ENCODE measurements at places on chromosomes 16 and 17. TPM values are rescaled to one million over a fixed set of nuclear protein-coding genes. Genes with fewer than 3 reads are reported as not detected.

DNA sequence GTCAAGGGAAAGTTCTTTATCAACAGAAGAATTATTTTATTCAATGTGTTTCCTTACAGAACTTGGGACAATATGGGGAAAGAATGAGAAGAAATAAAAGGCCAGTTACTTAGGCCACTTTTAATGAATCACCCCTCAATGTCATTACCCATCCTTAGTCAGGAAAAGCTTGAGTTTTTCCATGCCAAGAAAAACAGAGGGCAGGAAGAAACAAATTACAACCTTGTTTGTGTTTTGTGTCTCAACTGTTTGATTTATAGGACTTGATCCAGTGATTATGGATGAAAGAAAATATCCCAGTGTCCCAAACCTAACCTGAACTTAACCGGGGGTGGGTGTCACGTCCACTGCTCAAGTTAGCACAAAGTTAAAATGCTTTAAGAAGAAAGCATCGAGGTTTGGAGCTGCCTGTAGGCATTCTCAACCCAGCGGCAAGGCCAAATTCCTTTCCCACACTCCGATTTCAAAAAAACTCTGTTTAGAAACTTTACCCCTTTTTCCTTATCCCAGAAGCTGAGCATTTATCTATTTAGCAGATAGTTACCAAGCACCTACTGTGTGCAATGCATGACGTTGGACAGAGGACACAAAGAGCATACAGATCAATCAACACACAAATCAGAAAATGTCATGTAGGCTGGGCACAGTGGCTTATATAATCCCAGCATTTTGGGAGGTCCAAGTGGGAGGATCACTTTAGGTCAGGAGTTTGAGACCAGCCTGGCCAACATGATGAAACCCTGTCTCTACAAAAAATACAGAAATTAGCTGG lies 14.0 kb upstream of the CYB5B start:
- no peak overlapping the region for H3K27ac ChIP-seq
- DNase-seq: no peak
- no peaks in the 10 kb centered on the region for H3K36me3 ChIP-seq
- H3K4me3 ChIP-seq: no peak overlapping the region

DNA sequence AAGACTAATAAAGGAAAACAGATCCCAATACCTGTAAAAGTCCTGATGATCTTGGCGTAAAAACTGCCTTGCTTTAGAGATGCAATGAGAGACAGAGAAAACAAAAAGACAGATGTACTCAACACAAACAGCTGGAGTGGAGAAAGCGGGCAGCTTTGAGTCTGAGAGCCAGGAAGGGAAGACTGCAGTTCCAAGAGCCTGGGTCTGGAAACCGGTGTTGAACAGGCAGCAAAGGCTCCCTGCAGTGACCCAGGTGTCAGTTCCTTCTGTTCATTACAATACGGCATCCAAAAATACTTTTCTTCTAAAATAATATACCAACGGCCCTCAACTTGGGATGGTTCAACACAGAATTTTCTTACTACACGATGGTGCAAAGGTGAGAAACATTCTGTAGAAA lies 29.6 kb downstream of the VPS53 start:
- no peaks in the 10 kb centered on the region for H3K27me3 ChIP-seq
- no peak overlapping the region for H3K4me3 ChIP-seq
- no peak for DNase-seq
- H3K36me3 ChIP-seq: no peaks in the 10 kb centered on the region
- no peak overlapping the region for H3K27ac ChIP-seq

DNA sequence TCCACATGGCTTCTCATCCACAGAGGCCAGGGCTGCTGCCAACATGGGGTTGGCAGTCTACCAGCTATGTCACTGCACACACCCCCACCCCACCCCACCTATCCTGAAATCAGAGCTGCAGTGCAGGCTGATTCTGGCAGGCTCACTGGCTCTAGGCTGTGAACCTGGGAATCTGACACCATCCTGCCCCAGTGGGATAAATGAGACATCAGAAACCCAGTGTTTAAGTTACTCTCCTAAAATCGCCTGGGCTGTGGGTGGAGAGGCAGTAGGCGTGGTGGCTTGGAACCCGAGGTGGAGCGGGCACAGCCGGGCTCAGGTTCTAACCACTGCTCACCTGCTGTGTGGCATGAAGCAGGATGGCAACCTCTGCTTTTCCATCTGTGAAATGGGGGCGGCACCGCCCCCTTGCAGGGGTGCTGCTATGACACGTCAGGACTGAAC lies 5.6 kb downstream of the SLC38A8 start:
- H3K27ac ChIP-seq: no peak overlapping the region
- H3K27me3 ChIP-seq: peaks cover 13% of the 10 kb centered on the region
- H3K4me1 ChIP-seq: no peaks in the 10 kb centered on the region

DNA sequence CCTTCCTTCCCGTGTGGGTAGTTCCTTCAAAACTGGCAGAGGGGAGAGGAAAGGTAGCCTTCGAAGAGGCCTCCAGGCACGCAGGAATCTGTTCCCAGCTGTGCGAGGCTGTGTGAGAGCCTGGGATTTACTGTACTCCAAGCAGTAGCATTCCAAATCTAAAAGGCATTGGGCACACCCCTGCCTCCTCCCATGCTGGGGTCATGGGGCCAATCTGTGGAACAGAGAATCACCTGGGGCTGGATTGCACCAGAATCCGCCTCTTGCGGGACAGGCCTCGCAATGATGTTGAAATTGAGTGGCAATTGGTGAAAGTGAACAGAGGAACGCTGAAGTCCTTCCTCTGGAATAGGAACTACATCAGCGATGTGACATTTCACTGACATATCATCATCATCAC lies 72.5 kb upstream of the IRX3 start:
- H3K27me3 ChIP-seq: peaks cover 2% of the 10 kb centered on the region
- H3K36me3 ChIP-seq: no peaks in the 10 kb centered on the region
- no peak overlapping the region for H3K27ac ChIP-seq

DNA sequence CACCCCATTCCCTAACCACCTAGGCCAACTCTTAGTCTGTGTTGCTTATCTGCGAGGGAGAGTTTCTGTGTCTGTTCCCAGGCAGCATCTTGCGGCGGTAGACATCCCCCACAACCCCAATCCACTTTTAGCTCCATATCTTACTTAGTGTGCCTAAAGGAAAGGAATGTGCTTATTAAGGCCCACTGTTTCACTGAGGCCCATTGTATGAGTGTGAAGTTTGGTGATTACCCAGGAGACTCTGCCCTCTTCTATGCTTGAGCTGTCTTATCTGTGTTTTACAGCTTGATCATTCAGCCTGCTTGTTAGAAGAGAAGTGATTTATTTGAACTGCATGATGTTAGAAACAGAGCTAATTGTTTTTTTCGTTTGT lies 10.3 kb upstream of the MLYCD start:
- no peak for DNase-seq
- no peaks in the 10 kb centered on the region for H3K4me1 ChIP-seq
- peaks cover 17% of the 10 kb centered on the region for H3K27me3 ChIP-seq
- no peak overlapping the region for H3K27ac ChIP-seq
- H3K4me3 ChIP-seq: no peak overlapping the region
- no peaks in the 10 kb centered on the region for H3K36me3 ChIP-seq

DNA sequence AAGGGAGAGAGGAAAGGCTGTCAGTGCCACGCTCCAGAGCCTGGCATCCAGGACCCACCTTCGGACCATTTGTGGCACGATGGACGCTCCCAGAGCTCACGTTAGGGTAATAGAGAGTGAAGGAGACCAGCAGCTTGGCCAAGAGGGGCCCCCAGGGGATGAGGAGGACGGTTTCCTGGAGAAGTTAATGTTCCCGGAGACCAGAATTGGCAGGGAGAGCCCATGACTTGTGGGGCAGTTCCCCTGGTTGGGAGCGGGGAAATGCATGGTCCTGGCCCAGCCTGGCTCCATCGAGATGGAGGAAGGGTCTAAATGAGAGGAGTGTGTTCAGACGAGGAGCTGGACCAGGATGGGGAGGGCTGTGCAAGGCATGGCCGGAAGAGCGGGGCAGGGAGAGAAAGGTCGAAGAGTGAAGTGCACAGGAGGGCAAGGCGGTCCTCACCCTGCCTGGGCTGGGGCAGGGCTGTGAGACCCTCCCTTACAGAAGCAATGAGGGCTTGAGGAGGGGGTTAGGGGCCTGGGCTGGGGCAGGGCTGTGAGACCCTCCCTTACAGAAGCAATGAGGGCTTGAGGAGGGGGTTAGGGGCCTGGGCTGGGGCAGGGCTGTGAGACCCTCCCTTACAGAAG lies 2.9 kb upstream of the HIC1 start:
- H3K27me3 ChIP-seq: no peaks in the 10 kb centered on the region
- H3K27ac ChIP-seq: no peak overlapping the region
- no peak for DNase-seq
- H3K4me1 ChIP-seq: peaks cover 62% of the 10 kb centered on the region

DNA sequence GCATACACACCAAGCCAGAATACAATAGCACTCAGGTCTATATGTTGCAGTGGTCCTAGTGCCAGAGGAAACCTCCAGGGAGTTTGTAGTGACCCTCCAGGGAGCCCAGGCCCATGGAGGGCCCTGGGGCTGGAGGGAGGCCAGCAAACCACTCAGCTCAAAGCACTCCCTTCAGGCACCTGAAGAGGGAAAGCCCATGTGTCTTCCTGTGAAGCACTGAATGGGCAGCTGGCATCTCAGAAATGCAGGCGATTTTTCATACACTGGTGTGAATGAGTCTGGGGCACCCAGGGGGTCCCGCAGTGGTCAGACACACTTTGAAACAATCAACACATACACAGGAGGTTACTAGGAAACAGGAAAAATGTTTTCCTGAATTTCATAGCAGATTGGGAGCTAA lies 12.8 kb downstream of the TBC1D26 start:
- H3K4me1 ChIP-seq: no peaks in the 10 kb centered on the region
- H3K4me3 ChIP-seq: no peak overlapping the region
- peaks cover 17% of the 10 kb centered on the region for H3K27me3 ChIP-seq
- H3K36me3 ChIP-seq: no peaks in the 10 kb centered on the region
- DNase-seq: no peak
- H3K27ac ChIP-seq: no peak overlapping the region

GRCh38 chr16:12416136-12416787 lies 387.4 kb downstream of the CPPED1 start:
- no peak overlapping the region for H3K27ac ChIP-seq
- H3K27me3 ChIP-seq: no peaks in the 10 kb centered on the region
- H3K36me3 ChIP-seq: peaks cover 5% of the 10 kb centered on the region
- DNase-seq: no peak

DNA sequence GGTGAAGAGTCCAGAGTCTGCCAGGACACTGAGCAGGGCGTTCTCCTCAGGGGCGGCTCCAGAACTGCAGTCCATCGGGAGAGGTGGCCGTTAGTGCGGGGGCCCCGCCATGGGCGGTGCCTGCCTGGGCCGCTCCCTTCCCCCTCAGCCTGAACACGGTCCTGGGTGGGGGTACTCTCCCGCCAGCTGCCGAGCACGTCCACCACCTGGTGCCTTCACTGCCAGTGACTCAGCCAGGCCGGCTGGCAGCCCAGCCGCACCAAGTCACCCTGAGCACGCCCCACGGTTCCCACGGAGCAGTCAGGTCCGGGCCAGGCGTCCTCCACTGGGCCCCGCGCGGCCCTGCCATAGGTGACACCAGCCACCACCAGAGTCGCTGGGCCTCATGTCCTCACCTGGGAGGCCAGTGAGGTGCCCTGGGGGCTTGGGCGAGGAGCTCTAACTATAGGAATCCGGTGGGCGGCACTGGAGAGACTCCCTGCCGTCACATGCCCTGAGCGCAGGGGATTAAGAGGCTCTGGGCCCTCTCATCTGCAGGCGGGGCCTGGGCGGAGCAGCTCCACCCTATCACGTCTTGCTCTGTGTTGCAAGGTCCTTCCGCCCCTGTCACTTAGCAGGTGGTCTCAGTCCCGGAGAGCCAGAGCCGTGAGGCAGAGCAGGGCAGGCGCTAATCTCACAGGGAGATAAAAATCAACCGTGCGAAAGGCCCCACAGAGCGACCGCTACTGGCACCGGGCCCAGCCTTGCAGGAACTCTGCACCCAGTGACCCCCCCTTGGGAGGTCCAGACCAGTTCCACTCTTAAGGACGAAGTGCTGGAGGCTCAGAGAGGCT lies 14.3 kb downstream of the PIEZO1 start:
- H3K27me3 ChIP-seq: no peaks in the 10 kb centered on the region
- no peaks in the 10 kb centered on the region for H3K36me3 ChIP-seq
- no peak overlapping the region for H3K27ac ChIP-seq
- no peak overlapping the region for H3K4me3 ChIP-seq
- H3K4me1 ChIP-seq: peaks cover 87% of the 10 kb centered on the region

GRCh38 chr17:64004218-64004770 lies 6.1 kb downstream of the PRR29 start:
- H3K4me1 ChIP-seq: peaks cover 2% of the 10 kb centered on the region
- H3K27me3 ChIP-seq: no peaks in the 10 kb centered on the region
- peaks cover 65% of the 10 kb centered on the region for H3K36me3 ChIP-seq
- no peak overlapping the region for H3K4me3 ChIP-seq
- no peak for DNase-seq
- no peak overlapping the region for H3K27ac ChIP-seq

DNA sequence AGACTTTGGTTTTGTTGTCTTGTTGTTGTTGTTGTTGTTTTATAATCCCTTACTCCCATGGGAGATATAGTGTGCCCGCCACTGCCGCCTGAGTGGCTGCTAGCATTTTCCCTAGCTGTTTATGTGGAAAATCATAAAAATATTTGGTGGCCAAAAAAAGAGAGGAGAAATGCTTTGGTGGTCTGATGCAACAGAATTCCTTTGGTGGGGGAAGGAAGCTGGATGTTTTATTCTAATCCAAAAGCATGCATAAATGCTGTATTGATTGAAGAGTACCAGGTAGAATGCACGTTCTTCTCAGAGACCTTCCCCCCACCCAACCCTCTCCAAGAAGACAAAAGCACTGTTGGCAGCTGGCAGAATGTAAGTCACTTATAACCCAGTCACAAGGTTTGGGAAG lies 93.2 kb downstream of the C17orf67 start:
- no peak overlapping the region for H3K27ac ChIP-seq
- no peak overlapping the region for H3K4me3 ChIP-seq
- DNase-seq: no peak
- H3K36me3 ChIP-seq: no peaks in the 10 kb centered on the region
- H3K27me3 ChIP-seq: peaks cover 14% of the 10 kb centered on the region

GRCh38 chr16:1181404-1182315 lies 28.8 kb downstream of the CACNA1H start:
- no peaks in the 10 kb centered on the region for H3K4me1 ChIP-seq
- H3K4me3 ChIP-seq: no peak overlapping the region
- H3K36me3 ChIP-seq: no peaks in the 10 kb centered on the region
- peaks cover 31% of the 10 kb centered on the region for H3K27me3 ChIP-seq
- no peak for DNase-seq

- no peak overlapping the region for H3K4me3 ChIP-seq
- H3K27me3 ChIP-seq: peaks cover 18% of the 10 kb centered on the region
- no peak for DNase-seq
Observed at GRCh38 chr17:73293480-73293911, 18.3 kb downstream of the CDC42EP4 start.

GRCh38 chr16:57225978-57226377 lies 19.1 kb upstream of the ARL2BP start:
- no peak overlapping the region for H3K4me3 ChIP-seq
- DNase-seq: no peak
- no peak overlapping the region for H3K27ac ChIP-seq
- H3K4me1 ChIP-seq: no peaks in the 10 kb centered on the region
- peaks cover 85% of the 10 kb centered on the region for H3K36me3 ChIP-seq

- peaks cover 8% of the 10 kb centered on the region for H3K27me3 ChIP-seq
- H3K4me3 ChIP-seq: no peak overlapping the region
- no peaks in the 10 kb centered on the region for H3K4me1 ChIP-seq
Observed at GRCh38 chr17:65254166-65254565, 117.0 kb downstream of the RGS9 start.

The ST6GALNAC1 gene
- 6.6 TPM for total RNA-seq

The MYH1 gene
- not detected for total RNA-seq

The OMG gene
- 0.70 TPM for total RNA-seq

The ADAD2 gene
- total RNA-seq: not detected

The SLFN13 gene
- total RNA-seq: 30.9 TPM

The YPEL3 gene
- total RNA-seq: 258 TPM

The TRIM65 gene
- total RNA-seq: 45.9 TPM

The TMEM114 gene
- total RNA-seq: not detected

The TBC1D3I gene
- 0.55 TPM for total RNA-seq

The TBX6 gene
- total RNA-seq: 1.4 TPM
